Activated CD8-positive, alpha-beta memory T cell treated with anti-CD3 and anti-CD28 coated beads, Interleukin-2, amount 10 ng/mL, durations not matched to agents 7 days and 5 days (primary cell): ENCODE measurements at places on chromosomes 3 and 15. TPM values are rescaled to one million over a fixed set of nuclear protein-coding genes. Genes with fewer than 3 reads are reported as not detected.

DNA sequence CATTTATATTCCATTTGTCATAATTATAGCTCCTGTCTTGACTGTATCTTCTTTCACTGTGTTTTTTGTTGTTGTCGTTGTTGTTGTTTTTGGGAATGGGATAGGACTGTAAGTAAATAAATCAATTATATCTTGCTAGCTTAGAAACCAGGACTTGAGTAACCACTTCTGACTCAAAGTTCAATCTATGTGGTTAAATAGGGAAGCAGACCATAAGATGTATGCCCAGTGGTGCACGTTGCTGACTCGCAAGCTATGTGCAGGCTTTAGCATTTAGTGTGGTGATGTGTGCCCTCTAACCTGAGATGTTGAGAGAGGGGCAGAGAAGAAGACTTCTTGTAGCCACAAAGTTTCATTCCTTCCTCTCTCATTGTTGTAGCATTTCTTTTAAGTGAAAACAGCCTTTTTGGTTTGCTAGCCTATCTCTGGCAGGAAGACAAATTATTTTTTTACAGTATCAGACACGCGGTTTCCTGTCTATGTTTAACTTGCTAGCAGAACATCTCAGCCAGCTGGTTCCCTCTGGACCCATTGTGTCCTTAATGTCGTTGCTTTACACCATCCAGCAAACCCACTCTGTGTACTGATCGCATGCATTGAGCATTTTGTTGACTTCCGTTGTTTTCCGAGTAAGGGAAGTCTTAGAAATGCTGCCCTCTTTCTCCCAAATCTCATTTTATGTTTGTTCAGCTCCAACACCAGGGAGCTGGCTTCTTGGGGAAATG, 52.1 kb downstream of the TGFBR2 start:
- H3K27me3 ChIP-seq = no peaks in the 10 kb centered on the region
- H3K36me3 ChIP-seq = peaks cover 73% of the 10 kb centered on the region
- DNase-seq = peak; percentile 83

DNA sequence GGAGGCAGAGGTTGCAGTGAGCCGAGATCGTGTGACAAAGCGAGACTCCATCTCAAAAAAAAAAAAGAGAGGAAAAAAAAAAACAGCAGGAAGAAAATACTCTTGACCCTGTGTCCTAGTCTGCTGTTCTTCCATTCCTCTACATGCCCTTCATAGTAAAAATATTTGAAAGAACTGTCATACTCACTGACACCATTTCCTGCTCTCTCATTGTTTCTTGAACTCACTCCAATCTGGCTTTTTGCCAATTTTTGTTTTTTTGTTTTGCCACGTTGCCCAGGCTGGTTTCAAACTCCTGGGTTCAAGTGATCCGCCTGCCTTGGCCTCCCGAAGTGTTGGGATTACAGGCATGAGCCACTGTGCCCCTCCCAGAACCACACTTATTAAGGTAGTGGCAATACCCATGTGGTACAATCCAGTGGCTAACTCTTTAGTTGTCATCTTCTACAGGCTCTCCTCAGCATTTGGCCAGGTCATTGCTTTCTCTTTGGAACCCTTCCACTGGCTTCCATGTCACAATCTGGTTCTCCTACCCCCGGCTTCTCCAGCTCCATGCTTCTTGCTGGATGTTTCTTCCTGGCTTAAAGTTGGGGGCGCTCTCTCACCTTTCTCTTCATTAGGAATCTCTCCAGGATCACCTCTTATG, 238.2 kb upstream of the C2CD4B start:
- H3K36me3 ChIP-seq = peaks cover 4% of the 10 kb centered on the region
- no peak overlapping the region for H3K4me3 ChIP-seq
- H3K27me3 ChIP-seq = peaks cover 33% of the 10 kb centered on the region
- no peak overlapping the region for H3K27ac ChIP-seq
- H3K4me1 ChIP-seq = no peaks in the 10 kb centered on the region

GRCh38 chr3:76353683-76354082, 568.3 kb upstream of the ZNF717 start:
- H3K27ac ChIP-seq = no peak overlapping the region
- DNase-seq = no peak
- no peak overlapping the region for H3K4me3 ChIP-seq
- no peaks in the 10 kb centered on the region for H3K4me1 ChIP-seq
- H3K27me3 ChIP-seq = no peaks in the 10 kb centered on the region

CMC1 gene
- 22.5 TPM for total RNA-seq

- no peak for DNase-seq
- no peaks in the 10 kb centered on the region for H3K4me1 ChIP-seq
- no peaks in the 10 kb centered on the region for H3K27me3 ChIP-seq
- H3K36me3 ChIP-seq = no peaks in the 10 kb centered on the region
- no peak overlapping the region for H3K4me3 ChIP-seq
- H3K27ac ChIP-seq = no peak overlapping the region
Measured at GRCh38 chr3:76941376-76941775, 98.5 kb upstream of the ROBO2 start.

INKA1 gene
- 0.73 TPM for total RNA-seq

DNA sequence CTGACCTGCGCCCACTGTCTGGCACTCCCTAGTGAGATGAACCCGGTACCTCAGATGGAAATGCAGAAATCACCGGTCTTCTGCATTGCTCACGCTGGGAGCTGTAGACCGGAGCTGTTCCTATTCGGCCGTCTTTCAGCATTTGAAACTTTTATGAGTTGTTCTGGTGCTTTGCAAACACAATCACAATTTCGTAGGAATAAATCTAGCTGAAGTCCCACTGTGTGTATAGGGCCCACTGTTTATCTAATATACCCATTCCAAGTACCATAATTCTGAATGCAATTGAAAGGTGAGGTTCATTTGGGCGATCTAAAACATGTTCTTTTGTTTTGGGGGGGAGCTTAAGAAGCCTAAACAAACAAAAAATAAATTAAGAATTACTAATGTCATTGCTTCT, 572.1 kb downstream of the FGF12 start:
- H3K27me3 ChIP-seq = no peaks in the 10 kb centered on the region
- DNase-seq = no peak
- no peak overlapping the region for H3K27ac ChIP-seq
- no peak overlapping the region for H3K4me3 ChIP-seq

ADAMTS9 gene
- total RNA-seq = not detected

BFSP2 gene
- 1.2 TPM for total RNA-seq

DNA sequence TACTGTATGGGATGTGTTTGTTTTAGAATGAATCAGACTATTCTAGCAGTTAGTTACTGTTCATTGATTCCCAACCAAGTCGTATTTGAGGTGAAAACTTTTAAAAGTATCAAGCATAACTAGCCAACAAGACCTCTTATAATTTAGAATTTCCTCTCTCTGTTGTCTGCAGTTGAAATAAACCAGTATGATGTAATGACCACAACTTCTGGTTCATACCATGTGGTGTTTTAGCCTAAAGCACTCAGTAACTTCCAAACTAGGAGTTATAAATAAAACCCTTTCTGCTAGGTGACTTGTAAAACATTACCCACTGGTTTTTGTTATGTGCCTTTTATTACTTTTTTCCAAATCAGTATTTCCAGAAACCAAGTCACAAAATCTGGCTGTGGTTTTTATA, 19.8 kb upstream of the P2RY12 start:
- no peak overlapping the region for H3K4me3 ChIP-seq
- no peak for DNase-seq
- no peak overlapping the region for H3K27ac ChIP-seq
- no peaks in the 10 kb centered on the region for H3K4me1 ChIP-seq
- peaks cover 20% of the 10 kb centered on the region for H3K27me3 ChIP-seq

DNA sequence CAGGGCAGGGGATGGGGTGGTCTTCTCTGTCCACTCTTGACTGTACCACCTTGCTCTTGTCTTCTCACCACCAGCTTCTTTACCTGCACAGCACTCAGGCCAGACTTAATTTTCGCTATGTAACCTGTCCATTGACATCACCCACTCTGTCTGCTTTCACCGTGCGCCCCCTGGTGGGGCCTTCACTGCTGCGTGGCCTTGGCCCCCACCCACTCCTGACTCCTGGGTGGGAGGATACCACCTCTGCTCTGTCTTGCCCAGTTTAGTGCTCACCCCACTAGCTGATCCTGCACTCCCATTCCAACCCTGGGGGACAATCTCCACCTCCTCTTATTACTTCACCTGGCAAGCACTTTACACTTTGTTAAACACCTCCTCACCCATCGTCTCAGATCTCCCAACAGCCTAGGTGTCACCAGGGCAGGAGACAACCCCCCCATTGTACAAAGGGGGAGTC, 17.7 kb downstream of the PTH1R start:
- peak; percentile 80 for DNase-seq
- peaks cover 55% of the 10 kb centered on the region for H3K27me3 ChIP-seq
- H3K4me3 ChIP-seq = no peak overlapping the region
- H3K27ac ChIP-seq = no peak overlapping the region
- no peaks in the 10 kb centered on the region for H3K36me3 ChIP-seq
- H3K4me1 ChIP-seq = peaks cover 12% of the 10 kb centered on the region
